ENCODE measurements at places on chromosomes 6 and 20.

- DNase-seq: no peak
Observed at GRCh38 chr6:51827580-51827979, 259.8 kb downstream of the PKHD1 start.

GRCh38 chr6:90466154-90466940 is 120.5 kb downstream of the MAP3K7 start:
- DNase-seq: no peak

DNA sequence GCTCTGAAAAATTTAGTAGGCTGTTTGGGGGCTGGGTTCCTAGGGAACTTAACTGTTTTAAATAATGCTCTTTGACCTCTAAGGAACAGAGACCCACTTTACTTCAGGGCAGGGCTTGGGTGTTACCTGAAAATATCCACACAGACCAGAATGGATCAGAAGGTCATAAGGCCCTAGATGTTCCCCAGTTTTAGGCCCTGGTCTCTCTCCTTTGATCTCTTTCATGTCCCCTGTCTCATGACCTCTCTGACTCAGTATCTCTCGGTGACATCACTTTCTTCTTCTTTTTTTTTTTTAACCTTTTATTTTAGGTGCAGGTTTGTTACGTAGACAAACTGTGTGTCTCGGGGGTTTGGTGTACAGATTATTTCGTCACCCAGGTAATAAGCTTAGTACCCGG is 272.1 kb upstream of the SGK1 start:
- DNase-seq: no peak

GRCh38 chr6:106617302-106617701 is 12.0 kb downstream of the RTN4IP1 start:
- no peak for DNase-seq

DNA sequence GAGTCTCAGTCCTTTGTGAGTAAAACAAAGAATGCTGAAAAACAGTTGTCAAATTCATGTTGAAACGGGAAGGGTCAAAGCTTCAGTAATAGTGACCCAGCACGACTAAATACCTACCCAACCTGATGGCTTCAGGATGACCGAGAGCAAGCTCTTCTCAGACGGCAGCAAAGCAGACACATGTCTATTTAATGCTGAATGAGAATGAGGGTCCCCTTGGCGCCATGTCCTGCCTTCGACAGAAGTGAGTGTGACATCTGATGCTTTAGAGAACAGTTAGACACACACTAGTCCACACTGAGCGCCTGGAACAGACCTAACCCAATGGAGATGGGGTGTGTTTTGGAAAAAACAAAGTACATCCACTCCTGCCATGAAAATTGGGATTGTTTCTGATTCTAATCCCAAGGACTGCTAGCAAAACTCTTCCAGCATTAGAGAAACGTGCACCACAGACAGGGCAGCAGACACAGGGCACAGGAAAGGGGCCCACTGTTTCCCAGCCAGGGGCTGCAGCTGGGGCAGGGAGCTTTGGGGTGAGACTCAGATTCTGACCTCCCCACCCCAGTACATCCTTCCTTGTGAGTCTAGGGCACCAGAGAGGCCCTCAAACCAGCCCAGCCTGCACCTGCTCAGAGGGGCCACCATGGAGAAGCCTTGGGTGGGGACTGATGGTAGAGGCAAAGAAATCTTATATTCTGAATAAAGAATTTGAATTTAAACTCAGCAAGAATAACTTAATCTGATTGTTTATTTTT is 76.5 kb downstream of the C6orf118 start:
- DNase-seq: no peak

- DNase-seq: no peak
Observed at GRCh38 chr20:24504331-24505285, 35.2 kb downstream of the SYNDIG1 start.

DNA sequence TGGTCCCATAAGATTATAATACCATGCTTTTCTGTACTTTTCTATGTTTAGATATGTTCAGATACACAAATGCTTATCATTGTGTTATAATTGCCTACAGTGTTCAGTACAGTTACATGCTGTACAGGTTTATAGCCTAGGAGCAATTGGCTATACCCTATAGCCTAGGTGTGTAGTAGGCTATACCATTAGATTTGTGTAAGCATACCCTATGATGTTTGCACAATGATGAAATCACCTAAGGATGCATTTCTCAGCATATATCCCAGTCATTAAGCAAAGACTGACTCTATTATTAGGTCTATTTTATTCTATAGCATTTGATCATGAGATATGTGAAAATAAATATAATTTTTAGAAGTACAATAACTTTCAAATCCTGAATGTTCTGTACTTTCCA is 36.6 kb downstream of the HCRTR2 start:
- DNase-seq: no peak

GRCh38 chr6:119476554-119476953 is 127.0 kb upstream of the MAN1A1 start:
- no peak for DNase-seq

GRCh38 chr6:154637392-154637791 is 95.8 kb upstream of the SCAF8 start:
- no peak for DNase-seq

- no peak for DNase-seq
Observed at GRCh38 chr6:132731086-132731485, 17.2 kb upstream of the VNN1 start.

DNA sequence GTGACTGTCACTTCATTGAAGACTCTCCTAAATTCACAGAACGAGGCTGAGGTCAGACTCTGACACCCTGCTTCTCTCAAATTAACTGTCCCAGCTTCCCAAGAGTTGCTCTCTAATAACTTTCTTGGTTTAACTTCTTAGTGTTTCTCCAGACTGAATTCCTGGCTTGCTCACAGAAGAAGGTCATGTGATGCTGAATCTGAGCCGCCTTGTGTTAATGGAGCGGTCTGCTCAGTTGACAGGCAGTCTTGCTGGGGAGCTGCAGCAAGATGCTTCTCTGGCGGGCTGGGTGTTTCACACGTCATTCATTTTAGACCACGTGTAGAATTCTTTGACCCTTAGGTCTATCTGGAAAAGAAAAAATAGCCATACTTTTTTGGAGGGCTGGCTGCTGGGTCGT is 107.3 kb downstream of the FOXO3 start:
- peak; percentile 41 for DNase-seq

GRCh38 chr6:74715355-74716085 is 490.3 kb downstream of the COL12A1 start:
- DNase-seq: no peak

DNA sequence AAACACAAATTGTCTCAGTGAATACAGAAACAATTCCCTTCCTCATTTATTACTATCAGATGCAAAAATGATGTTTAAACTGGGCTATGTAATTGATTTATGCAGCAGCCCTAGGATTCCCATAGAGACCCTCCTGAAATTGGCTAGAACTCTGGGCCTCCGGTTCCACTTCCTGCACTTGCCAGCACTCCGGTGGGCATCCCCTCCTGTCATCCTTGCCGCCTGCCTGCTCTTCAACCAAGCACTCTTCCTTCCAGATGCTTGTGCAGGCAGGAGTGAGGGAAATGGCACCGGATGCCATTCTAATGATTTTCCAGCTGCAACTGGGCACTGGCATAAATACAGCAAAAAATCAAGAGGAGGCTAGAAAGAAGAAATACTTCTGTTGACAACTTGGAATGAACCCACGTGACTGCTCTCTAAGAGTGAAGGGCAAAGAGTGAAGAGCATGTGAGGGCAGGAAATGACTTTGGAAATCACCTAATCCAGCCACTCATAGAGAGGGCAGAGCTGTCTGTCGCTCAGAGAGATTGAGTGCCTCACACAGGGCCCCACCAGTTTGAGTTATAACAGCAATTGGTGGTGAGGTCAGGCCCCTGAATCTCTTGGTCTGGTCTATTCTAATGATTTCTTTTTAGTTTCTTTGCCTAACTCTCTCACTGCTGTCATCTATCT is 3.7 kb upstream of the NEDD9 start:
- no peak for DNase-seq

DNA sequence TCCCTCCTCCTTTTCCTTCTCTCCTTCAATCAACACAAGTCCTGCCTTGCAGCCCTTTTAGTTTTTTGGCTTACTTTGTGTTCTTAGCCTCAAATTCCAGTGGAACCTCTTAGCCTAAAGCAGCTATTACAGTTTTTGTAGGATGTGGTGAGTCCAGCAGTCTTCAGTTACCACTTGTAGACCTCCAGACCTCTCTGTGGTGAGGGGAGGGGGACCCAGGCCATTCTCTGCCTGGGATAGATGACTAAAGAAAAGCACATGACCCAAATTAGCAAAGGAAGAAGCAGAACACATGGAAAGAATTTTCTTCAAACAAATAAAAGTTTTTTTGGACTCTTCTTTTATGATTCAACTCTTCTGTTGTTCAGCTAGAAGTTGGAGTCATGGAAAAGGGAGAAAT is 246.5 kb downstream of the HAO1 start:
- DNase-seq: no peak

DNA sequence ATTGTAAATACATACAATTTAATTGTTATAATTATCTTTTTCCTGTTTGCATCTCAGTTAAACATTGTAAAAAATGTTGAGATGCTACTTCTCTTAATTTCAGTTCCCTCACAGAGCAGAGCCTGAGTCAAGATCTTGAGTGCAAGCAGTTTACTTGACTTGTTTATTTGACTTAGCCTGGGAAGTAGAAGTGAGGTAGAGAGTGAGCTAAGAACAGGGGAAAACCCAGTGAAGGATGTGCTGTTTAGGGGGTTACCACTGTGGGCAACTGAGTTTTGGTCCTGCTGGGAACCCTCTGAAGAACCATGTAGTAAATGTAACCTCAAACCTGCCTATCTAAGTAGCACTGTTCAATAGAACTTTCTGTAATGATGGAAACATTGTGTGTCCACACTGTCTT is 495.2 kb upstream of the FLRT3 start:
- DNase-seq: no peak

- DNase-seq: no peak
Observed at GRCh38 chr6:24640166-24640565, 5.8 kb downstream of the KIAA0319 start.

GRCh38 chr6:88388589-88388988 is 222.4 kb upstream of the CNR1 start:
- no peak for DNase-seq

DNA sequence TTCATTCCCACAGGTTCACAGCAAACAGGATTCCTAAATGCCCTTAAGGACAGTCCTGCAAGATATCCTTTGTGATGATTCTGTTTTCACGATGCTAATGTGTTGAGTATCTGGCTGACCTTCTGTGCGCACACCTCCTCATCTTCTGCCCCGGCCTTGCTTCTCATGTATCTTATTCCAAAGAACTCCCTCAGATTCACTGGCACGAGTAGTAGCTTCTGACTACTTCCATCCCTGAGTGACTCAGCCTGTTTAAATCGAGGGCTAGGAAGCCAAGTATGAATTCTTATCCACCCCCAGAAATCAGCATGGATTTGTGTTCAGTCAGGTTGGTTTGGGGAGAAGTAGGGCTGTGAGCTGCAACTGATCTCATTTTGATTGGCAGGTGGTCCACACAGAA is 190.2 kb upstream of the SNX9 start:
- peak; percentile 41 for DNase-seq

DNA sequence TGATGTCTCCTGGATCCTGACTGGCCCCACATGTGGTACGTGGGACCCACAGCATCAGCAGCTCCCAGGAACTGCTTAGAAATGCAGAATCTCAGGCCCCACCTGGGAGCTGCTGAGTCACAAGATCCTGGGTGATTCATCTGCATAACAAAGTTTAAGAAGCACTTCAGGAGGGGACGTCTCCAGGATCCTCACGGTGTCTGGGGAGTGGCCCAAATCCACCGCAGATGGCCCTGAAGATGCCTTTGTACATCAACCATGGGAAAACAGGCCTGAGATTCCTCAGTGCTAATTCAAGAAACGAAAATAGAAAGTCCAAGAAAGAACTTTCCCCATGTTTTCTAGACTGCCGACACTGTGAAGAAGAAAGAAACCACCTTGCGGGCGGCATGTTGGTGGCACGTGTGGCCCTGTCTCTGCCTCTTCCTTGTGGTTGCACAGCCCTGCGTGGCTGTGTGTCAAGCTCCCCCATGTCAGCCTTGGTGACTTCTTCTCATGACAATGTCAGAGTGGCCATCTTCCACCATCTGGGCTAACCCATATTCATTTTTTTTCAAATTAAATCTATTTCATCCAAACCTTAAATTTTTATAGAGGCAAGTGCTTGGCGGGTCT is 26.1 kb downstream of the RRBP1 start:
- no peak for DNase-seq

DNA sequence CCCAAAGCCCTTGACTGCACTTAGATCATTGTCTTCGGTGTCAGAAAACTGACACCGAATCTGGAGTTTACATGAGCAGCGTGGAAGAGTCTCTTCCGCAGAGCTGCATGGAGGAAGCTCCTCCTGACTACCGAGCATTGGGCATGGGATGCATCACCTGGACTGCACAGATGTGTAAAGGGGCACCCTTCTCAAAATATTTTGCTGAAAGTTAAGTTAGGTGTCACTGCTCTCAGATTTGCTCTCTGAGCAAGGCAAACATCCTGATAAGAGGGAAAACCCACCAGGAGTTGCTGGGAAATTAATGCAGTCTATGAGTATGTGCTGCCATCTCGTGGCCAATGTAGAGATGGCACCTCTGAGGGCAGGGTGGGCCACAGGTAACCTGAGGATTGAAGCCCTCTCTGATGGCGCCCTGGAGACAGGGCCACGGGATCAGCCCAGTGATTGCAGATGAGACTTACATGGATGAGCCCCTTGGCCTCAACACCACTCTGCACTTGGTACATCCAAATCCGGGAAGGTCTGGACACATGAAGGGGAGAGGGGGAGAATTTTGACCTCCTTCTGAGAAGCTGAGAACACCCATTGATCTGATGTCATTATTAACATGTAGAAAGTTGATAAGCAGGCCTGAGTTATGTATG is 129.9 kb downstream of the LPA start:
- peak; percentile 71 for DNase-seq

DNA sequence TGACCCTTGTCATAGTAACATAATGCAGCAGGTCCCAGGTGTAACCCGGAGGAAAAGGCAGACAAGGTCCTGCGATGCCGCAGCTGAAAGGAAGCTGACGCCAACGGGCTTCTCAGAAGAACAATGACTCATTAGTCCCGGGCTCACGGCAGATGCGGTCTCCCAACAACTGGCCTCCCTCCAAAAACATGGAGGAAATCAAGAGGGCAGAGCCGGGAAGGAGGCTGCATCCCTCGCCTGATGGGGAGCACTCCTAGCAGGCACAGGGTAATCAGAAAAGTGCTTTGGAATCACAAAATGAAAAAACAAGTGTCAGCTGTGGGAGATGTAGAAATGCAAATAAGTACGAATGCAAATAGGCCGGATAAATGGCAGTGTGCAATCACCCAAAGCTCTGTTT is 165.2 kb upstream of the AGPAT4 start:
- peak; percentile 58 for DNase-seq

All from right hindlimb (tissue), 1 donor.